Nasal cavity respiratory epithelium epithelial cell of viscerocranial mucosa (primary cell): ENCODE measurements at places on chromosomes 2 and 18. TPM values are rescaled to one million over a fixed set of nuclear protein-coding genes. Genes with fewer than 3 reads are reported as not detected.

The INHBB gene
- 0.21 and 0.34 TPM in 2 replicates for total RNA-seq

The ACKR3 gene
- 3.8 and 37.9 TPM in 2 replicates for total RNA-seq

The SERPINB13 gene
- 16.7 and 114 TPM in 2 replicates for total RNA-seq

The ALLC gene
- total RNA-seq = not detected in 2 replicates

The ZNF521 gene
- 0.07 TPM in 1 of 2 replicates, not detected in the other for total RNA-seq

The DNAJC5G gene
- total RNA-seq = not detected in 2 replicates

The OSR1 gene
- 0.50 and 1.7 TPM in 2 replicates for total RNA-seq

The CFC1 gene
- not detected in 2 replicates for total RNA-seq

The HNMT gene
- under 0.01 and 2.1 TPM in 2 replicates for total RNA-seq

The MAP2 gene
- 13.2 and 19.1 TPM in 2 replicates for total RNA-seq

The VWA3B gene
- total RNA-seq = 0.07 and 0.34 TPM in 2 replicates

The APOB gene
- under 0.01 TPM in 2 replicates for total RNA-seq

The RIT2 gene
- not detected in 2 replicates for total RNA-seq

The LINC00305 gene
- not detected in 2 replicates for total RNA-seq

The DNER gene
- total RNA-seq = 0.57 and 1.0 TPM in 2 replicates

The RTP5 gene
- not detected in 2 replicates for total RNA-seq

The DAW1 gene
- total RNA-seq = 0.07 TPM in 1 of 2 replicates, not detected in the other

The CIB4 gene
- total RNA-seq = not detected in 2 replicates

The PJVK gene
- total RNA-seq = 2.4 and 3.2 TPM in 2 replicates

The USP34 gene
- 106 and 126 TPM in 2 replicates for total RNA-seq

The UGT1A3 gene
- 2.8 TPM in 1 of 2 replicates, not detected in the other for total RNA-seq

The ANKRD30B gene
- not detected in 2 replicates for total RNA-seq

The PDE11A gene
- 0.07 TPM in 1 of 2 replicates, not detected in the other for total RNA-seq

The TNFRSF11A gene
- total RNA-seq = 0.34 and 1.00 TPM in 2 replicates

The KCNK3 gene
- total RNA-seq = not detected in 2 replicates

The PDE1A gene
- total RNA-seq = 0.21 and 0.34 TPM in 2 replicates

The WDR35 gene
- total RNA-seq = 6.5 and 11.5 TPM in 2 replicates

The OTOS gene
- not detected in 2 replicates for total RNA-seq

The IL1RL1 gene
- 3.0 and 53.3 TPM in 2 replicates for total RNA-seq

The TUBA4B gene
- not detected in 2 replicates for total RNA-seq

The TRIM43 gene
- total RNA-seq = under 0.01 TPM in 1 of 2 replicates, not detected in the other

The MBP gene
- total RNA-seq = 54.3 and 54.7 TPM in 2 replicates
